ENCODE measurements at places on chromosomes 3 and 15.
A peak's percentile ranks its signal among the peaks of the same experiment; 100 is the strongest.

DNA sequence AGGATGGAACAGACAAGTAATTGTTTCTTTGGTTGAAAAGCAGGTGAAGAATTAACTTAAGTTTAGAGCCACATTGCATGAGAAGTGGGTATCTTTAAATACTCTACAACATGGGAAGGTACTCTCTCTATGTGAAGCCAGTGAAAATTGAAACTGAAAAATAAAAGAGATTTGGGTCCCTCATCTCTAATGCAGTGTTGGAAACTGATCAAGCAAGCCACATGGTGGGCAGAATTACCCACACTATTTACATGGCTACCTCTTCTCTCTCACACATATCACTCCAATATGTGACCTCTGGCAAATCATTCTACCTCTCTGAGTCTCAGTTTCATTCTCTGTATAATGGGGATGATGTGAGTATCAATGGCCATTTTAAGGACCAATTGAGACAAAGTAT, 339.0 kb downstream of the IL5RA start:
- no peak for DNase-seq

DNA sequence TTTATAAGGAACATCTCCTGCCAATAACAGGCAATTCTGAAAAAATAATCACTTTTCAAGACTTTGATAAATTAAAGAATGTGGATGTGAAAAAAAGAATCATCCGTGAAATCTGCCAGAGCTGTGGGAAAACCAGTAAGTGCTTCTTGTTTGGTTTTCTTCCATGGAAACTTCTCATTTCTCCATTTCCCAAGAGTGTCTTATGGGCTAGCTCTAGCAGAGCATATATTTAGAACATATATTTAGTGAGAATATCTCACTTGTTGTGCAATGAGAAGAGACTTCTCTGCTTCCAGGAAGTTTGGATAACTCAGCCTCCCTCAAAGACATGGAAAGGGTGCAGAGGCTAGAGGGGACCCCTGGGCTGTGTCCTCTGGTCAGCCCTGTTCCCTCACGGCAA, 49.9 kb downstream of the COL6A5 start:
- DNase-seq: no peak

DNA sequence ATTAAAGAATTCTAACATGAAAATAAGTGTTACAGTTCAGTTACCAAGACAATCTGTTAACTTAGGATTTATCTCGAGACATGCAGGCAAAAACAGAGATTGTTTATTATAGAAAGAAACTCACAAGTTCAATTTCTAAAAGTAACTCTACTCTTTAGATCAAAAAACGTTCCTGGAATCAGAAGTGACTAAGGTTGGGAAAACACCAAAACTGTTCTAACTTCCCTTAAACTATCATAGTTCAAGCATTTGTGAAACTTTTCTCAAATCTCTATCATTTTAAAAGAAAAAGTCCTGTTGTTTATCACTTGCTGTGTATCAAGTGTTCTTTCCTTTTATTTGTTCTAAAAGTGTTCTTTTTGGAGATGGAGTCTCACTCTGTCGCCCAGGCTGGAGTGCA, 8.7 kb downstream of the WDR82 start:
- no peak for DNase-seq

DNA sequence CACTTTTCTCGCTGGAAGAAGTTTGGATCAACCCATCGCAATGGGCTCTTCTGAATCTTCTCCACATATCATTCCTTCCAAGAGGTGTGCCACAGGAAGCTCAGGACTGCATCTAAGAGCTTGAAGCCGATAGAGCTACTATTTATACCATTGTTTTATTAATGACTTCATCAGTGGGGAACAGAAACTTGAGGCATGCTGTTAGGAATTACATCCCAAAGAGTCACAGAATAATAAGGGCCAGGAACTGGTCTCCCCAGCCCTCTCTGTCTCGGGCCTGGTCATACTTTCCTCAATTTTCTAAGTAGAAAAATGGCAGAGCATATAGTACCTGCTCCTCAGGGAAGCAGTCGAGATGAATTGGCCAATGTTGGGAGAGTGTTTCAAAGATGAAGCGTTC, 16.9 kb upstream of the C15orf61 start:
- no peak for DNase-seq

GRCh38 chr15:84748274-84749110, at the start of gene ZNF592:
ZNF592 (plus strand) TSS chr15:84748592; CDS start chr15:84782676, 34,084 bp downstream.
- peak; percentile 70 for DNase-seq

DNA sequence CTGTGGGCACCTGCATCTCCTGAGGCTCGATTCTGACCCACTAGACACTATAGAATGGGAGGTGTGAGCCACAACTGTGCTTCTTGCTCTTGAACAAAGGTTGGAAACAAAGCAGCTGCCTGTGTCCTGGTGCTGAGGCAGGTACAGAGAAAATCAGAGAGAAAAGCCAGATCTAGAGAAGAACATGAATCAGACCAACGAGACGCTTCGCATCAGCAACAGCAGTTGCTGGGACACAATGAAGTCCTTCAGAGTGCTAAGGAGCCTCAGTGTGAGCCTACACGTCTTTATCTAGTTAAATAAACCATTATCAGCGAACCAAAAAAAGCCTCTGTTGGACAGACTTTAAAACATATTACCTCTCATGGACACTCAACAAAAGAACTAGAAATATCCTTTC, 86.3 kb upstream of the MEX3B start:
- DNase-seq: no peak

DNA sequence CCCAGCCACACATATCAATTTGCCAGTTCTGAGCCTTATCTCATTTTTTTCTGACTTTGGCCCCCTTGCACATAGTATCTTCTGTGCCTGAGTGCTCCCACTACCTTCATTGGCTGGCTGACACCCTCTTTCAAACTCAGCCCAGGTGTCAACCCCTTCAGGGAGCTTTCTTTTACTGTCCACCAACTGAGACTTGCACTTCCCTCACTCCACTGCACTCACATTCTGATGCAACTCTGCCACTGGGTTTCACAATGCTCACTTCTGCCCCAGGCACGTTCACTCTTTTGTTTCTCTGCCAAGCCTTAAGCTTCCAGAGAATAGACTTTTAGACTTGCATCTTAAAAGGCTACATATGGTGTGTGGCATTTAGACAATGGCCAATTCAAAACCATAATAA, 101.5 kb upstream of the CBLB start:
- DNase-seq: no peak

DNA sequence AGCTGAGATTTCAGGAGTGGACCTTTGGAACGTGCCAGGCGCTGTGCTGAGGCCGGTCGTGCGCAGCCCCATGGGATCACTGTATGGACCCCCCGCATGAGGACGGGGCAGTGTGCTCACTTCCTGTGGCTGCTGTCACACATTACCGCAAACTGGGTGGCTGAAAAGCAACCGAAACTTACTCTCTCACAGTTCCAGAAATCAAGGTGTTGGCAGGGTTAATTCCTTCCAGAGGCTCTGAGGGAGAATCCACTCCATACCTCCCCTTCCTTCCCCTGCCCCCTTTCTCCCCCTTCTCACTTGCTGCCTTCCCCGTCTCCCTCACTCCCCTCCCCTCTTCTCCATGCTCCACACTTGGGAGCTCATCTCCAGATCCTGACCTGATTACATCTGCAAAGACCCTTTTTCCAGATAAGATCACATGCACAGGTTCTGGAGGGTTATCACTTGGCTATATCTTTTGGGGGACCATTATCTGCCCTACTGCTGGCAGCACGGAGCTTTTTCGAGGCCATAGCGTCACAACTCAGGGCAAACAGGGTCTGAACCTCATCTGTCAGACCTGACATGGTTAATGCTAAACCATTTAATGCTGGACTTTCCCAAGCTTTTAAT, 41.2 kb downstream of the KLF13 start:
- no peak for DNase-seq

- no peak for DNase-seq
Measured at GRCh38 chr3:77051591-77051990, 11.7 kb downstream of the ROBO2 start.

All from occipital lobe (tissue), 3 donors.